Stimulated activated CD8-positive, alpha-beta memory T cell treated with anti-CD3 and anti-CD28 coated beads, Interleukin-7, amount 100 ng/mL, for 48 hours (primary cell): ENCODE measurements at places on chromosomes 5 and 9.

- DNase-seq, result no peak
Observed at GRCh38 chr9:34773306-34773910, 63.5 kb upstream of the CCL21 start.

DNA sequence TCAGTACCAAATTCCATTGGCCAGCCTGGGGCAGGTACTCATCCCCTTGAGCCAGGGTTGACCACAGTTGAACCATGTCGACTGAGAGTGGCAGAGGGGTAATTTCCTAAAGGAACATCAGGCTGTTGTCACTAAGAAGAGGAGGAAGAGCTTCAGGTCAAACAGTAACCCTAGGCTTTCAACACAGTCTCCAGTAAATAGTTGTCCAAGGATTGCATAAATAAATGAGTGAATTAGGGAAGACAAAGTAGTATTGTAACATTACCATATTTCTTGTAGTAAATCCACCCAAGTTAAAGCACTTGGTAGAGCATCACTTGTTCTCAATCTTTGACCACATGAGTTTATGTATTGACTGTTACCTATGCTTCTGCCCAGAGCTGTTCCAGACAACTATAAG is 7.4 kb downstream of the PSAT1 start:
- no peak for DNase-seq

DNA sequence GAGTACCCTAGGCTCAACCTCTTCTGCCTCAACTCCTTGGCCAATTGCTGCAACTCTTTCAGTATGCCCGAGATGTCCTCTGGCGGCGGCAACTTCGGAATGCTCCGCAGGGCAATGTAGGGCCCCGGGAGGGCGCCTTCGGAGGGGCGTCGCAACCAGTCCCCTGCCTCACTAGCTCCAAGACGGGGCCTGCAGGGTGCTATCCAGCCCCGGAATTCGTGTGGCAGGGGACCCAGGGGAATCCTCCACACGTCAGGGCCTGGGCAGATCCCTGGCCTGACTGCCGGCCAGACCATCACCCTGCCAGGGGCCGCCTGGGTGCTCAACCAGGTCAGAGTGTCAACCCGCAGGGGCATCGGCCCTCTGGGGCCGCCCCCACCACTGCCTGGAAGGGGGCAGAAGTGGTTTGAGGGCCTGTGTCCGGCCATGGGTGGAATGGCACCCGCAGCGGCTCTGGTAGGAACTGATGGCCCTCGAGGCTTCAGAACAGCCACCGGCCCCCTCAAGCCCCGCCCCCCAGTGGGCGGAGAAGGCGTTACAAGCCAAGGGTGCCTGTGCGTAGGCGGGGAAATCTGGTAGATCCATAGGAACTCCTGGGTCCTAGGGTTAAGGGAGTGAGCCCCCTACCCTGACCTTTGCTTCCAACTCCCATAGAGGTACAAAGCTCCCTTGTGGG is at the start of gene POU5F2:
TSS of gene POU5F2 (minus strand) at position 465 of the 676 bp plus-strand sequence. CDS start at position 428, 37 bp downstream.
- DNase-seq, result no peak

- DNase-seq, result no peak
Observed at GRCh38 chr5:111197523-111197922, 26.7 kb upstream of the CAMK4 start.

DNA sequence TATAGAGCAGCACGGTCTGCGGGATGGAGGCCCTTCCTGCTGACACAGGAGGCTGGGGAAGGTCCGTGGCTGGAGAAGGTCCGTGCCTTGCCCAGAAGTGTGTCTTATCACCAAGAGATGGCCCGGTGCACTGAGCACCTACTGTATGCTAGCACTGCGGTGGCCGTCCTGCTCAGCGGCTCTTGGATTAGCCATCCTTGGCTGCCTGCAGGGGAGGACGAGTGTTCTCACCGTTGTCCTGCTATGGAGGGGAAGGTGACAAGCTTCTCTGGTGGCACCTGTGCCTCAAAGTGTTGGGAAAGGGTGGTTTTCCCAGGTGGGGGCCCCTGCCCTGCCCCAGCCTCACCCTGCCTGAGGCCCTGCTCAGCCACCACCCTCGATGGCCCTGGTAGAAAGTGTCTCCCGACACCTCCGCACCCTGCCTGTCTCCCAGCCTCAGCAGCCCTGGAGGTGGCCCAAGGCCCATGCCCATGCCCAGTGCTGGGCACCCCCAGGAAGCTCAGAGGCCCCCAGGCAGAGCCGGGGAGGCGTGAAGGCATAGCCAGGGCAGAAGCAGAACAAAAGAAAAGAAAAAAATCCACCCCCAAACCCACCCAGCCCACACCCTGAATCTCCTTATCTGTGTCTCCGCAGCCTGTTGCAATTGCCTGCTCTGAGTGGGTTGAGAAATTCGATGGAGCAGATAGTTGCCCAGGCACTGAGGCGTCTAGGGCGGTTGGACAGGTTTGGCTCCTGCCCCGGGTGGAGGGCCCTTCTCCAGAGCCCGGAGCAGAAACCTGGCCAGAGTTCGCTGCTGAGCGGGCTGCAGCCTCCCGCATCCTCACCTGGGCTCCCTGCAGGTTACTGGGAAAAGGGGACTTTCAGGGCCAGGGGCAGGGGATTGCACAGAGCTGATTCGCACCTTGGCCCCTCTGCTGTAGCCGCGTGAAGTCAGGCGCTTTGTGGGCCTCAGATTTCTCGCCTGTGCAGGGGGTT is 30.5 kb downstream of the RXRA start:
- DNase-seq, result no peak

GRCh38 chr5:40331616-40332015 is 348.1 kb upstream of the PTGER4 start:
- no peak for DNase-seq

DNA sequence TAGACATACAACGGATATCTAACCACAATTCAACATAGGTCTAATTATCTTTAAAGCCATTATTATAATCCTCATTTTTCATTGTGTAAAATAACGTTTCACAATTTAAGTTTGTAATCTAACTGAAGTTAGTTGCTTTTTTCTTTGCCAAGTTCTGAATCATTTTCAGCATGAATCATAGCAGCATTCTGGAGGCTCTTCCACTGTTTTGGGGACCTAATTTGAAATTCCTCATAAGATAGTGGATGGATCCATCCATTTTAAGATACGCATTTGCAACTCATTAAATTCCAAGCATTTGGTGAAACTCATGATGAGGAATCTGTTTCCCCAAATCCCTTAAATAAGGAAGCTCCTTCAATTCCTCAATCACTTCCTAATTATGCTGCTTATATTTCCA is 447.1 kb upstream of the CDH10 start:
- DNase-seq, result no peak

GRCh38 chr9:18114559-18115475 is 359.1 kb upstream of the ADAMTSL1 start:
- no peak for DNase-seq

- no peak for DNase-seq
Observed at GRCh38 chr9:117245175-117245829, 169.6 kb downstream of the ASTN2 start.

DNA sequence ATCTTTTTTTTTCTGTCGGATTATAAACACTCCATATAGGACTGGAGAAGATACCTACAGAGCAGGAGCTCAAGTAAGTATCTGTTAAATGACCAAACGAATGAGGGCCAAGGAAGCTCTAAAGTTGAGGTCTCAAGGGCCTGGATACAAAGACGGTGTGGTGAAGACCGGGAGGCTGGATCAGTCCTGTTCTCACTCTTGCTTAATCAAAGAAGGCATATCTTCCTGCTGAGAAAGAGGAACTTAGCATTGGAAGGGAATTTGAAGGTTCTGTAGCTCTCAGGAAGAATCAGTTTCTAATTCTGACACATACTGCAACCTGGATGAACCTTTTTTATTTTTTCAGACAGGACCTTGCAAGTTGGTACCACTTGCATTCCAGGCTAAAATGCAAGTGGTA is 28.3 kb upstream of the PAX5 start:
- DNase-seq, result no peak

- DNase-seq, result no peak
Observed at GRCh38 chr5:92222449-92222848, 839.3 kb upstream of the ARRDC3 start.

GRCh38 chr9:27599102-27599869 is 26.0 kb upstream of the C9orf72 start:
- DNase-seq, result no peak
